ENCODE measurements at places on chromosomes 11 and 22.

- DNase-seq, result no peak
Observed at GRCh38 chr11:22521226-22521625, 104.4 kb downstream of the FANCF start.

- no peak for DNase-seq
Observed at GRCh38 chr11:61075891-61076290, 26.4 kb upstream of the CD5 start.

DNA sequence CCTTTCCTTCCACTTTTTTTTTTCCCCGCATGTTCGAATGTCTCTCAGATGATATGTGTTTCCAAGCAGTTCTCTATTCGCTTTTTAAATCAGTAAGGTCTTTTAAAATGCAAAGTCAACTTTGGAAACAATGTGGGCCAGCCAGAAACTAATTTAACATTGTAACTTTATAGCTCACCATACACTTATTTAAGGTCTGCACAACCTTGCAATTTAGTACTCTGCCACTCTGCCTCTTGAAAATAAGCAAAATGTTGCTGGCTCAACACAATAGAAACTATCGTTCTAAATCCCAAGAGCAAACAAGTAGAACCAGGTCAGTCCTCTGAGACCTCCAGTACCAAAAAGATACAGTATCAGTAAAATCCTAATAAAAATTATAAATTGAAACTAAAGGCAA is 109.0 kb downstream of the SIK3 start:
- DNase-seq, result no peak

DNA sequence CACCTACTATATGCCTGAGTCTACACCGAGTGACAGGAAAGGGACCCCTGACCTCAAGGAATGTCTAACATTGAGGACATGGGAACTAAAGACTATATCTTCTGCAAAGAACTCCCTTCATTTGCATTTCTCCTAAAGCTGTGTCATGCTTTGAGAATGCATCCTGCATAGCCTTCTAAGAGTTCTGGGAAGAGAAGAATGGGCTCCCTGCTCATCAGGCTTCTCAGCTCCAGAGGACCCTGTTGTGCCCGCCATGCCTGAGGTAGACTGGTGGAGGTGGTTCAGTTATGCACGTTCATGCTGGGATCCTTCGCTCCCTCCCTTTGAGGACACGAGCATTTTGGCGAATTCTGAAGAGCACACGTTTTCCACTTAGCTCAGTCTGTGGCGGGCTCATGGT is 63.3 kb downstream of the GRIK4 start:
- DNase-seq, result no peak

DNA sequence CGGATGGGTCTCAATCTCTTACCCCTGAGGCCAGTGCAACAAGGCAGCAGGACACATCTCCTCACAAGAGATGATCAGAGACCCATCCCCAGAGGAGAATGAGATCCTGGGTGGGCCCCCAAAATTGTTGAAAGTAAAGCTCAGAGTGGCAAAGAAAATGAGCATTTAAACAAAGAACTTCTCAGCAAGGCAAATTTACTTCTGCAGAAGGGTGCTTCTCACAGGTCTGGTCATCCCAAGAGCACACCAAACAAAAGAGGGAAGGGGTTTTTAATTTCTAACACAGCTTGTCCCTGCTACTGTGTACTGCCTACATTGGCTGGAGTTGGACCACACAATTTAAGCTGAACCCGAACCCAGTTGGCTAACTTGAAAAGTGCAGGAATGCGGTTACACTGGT is 1628.6 kb upstream of the RAG2 start:
- no peak for DNase-seq

DNA sequence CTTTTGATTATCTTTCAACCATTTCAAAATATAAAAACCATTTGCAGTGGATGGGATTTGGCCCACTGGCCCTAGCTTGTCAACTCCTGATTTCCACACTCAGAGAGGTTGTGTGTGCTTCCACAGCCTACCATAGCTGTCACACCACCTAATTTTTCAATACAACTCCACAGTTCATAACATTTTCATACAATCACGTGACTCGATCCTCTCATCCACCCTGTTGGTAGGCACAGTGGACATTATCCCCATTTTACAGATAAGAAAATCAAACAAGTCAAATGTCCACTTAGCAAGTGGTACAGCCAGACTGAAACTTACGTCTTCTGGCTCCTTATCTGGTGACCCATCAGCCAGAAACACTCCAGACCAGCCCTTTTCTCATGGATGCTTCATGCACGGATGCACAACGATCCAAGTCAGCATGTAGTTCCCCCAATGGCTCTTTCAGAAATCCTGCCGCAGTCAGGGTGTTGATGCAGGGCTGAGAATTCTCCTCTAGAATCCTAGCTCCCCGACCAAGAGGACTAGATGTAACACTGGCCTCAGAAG is 88.0 kb downstream of the ABTB2 start:
- no peak for DNase-seq
